GM20000 (cell line): ENCODE measurements at places on chromosomes 4 and X.

GRCh38 chrX:72371405-72371804 lies 65.7 kb upstream of the CITED1 start:
- DNase-seq = peak; percentile 4

DNA sequence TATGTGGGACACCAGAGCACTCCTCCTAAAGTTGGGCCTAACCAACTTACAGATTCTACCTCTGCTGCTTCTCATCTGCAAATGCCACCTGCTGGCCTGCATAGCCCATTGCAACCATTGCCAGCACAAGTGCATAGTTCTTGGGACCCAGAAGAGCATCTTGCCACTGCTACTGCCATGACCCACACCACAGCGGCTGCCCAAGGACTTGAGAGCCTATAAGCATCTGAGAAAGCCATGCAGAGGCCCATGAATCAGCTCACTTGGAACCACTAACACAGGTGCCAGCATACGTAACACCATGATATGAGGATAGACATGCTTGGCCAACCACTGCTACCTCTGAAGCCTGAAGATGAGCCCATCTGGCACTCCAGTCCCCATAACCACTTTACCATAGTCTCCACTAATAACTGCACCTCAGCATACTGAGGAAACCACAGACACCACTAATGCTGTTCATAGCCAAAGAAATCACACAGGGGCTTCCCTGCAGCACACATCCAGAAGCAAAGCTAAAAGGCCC lies 258.1 kb upstream of the AGTR2 start:
- DNase-seq = peak; percentile 9

GRCh38 chrX:97847885-97848679 lies 964.4 kb downstream of the RPA4 start:
- DNase-seq = no peak

DNA sequence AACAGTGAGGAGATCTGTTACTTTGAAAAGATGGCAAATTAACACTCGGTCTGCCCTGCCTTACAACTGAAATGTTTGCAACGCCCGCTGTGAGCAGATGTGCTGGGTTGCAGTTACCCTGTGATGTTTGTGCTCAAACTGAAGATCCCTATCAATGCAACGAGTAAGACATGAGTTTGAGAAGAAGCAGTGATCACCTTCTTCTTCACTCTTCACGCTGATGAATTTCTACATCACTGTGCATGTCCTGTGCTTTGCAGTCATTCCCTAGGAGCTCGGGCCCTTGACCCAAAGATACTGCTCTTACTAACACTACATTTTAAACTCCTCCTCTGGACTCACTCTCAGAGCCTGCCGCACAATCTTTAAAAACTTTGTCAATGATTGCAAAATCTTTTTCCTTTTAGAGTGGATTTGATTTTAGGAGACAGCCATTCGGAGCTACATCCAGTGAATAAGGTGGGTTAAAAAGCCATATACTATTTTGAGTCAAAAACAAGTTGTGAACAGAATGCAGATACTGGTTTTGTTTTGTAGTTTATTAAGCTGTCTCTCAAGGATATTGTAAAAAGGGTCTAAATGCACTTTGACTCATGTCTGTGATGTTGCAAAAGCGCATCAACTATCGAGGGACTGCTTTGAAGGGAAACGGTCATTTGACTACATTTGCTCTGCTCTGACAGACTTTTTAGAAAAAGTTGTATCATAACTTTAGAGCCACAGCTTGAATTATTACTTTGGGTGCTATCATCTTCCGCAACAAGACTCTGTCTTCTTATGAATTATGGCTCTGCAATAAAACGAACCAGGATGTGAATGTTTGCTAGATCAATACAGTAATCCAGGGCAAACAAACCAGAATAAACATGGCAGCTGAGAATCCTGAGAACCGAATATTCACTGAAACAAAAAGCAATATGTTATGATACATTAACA lies 5.7 kb upstream of the RHOH start:
- no peak for DNase-seq

DNA sequence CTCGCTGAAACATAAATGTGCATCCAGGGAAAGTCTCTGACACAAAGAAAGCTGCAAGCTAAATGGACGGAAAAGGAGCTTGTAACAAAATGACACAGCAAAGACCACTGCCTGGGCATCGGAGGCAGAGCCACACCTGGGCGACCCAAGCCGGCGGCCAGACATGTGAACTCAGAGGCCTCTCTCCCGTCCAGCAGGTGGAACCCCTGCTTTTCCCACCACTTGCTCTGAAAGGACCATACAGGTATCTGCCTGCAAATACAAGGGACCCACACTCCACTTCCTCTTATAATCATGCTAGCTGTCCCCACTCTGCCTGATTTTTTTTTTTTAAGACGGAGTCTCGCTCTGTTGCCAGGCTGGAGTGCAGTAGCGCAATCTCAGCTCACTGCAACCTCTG lies 12.0 kb downstream of the CPLX1 start:
- no peak for DNase-seq

GRCh38 chrX:131047180-131047579 lies 11.0 kb upstream of the ARHGAP36 start:
- DNase-seq = no peak

DNA sequence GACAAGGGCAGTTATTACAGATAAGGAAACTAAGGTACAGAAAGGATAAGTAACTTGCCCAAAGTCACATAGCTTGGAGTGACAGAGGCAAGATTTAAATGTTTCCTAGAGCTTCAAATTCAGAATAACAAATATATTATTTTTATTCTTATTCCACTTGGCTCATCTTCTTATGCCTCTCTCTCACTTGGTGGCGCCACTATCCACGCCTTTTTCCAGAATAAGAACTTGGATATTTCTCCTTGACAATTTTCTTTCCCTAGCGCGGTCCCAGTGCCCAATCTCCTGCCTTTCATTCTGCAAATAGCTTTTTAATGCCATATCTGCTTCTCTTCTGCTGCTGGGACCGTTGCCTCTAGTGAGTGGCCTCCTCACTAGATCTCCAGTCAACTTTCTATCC lies 78.5 kb downstream of the MSN start:
- no peak for DNase-seq

- DNase-seq = peak; percentile 25
Observed at GRCh38 chr4:127586922-127587571, 45.7 kb upstream of the INTU start.

DNA sequence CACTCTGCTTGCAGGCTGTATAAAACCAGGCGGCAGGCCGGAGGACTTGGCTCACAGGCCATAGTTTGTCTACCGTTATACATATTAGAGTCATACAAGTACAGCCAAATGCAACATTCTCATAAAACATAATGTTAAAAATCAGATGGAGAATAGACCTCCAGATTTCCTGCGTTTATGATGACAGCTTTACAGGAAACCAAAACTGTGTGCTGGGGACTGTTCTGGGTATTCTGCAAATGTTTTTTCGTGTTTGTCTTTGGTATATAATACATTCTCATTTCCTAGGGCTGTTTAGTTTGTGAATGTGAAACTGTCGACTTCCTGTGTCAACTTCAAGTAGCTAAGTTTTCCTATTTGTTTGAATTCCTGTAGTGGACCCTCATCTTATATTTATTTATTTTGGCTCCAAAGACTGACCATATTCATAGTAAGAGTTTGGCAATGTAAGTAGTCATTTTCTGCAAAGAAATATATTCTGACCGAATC lies 79.5 kb upstream of the FAM9C start:
- DNase-seq = no peak

- no peak for DNase-seq
Observed at GRCh38 chrX:53547668-53548067, 113.5 kb upstream of the HSD17B10 start.

GRCh38 chrX:115387327-115387726 lies 97.8 kb downstream of the LUZP4 start:
- no peak for DNase-seq

- DNase-seq = no peak
Observed at GRCh38 chr4:158811704-158812103, 42.9 kb downstream of the FNIP2 start.

- DNase-seq = no peak
Observed at GRCh38 chrX:39459952-39460351, 637.8 kb downstream of the BCOR start.

DNA sequence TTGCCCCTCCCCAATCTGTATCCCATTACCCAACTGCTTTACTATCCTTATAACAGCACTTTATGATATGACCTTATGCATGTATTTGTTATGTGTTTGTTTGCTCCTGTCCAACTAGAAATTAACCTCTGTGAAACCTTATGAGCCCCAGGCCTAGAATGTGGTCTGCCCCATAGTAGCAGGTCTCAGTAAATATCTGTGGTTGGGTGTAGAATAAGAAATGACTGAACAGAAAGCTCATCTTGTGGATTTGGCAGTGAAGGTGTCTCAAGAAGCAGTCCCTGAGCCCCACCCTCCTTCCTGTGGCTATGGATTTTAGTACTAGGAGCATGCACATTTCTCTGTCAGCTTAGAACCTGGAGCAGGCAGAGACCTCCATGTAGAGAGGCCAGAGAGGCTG lies 229.0 kb upstream of the LCORL start:
- no peak for DNase-seq

- no peak for DNase-seq
Observed at GRCh38 chr4:56410247-56411062, 23.2 kb upstream of the AASDH start.

GRCh38 chr4:113358784-113359183 lies 309.3 kb downstream of the ANK2 start:
- no peak for DNase-seq

- no peak for DNase-seq
Observed at GRCh38 chr4:109408711-109409110, 24.9 kb upstream of the SEC24B start.
